Stimulated activated CD4-positive, alpha-beta T cell treated with anti-CD3 and anti-CD28 coated beads, TNF-alpha, amount 100 ng/mL, for 48 hours (primary cell): ENCODE measurements at places on chromosomes 7 and 10.
A peak's percentile ranks its signal among the peaks of the same experiment; 100 is the strongest.

- DNase-seq: no peak
Measured at GRCh38 chr10:70950037-70950436, 61.7 kb upstream of the PCBD1 start.

DNA sequence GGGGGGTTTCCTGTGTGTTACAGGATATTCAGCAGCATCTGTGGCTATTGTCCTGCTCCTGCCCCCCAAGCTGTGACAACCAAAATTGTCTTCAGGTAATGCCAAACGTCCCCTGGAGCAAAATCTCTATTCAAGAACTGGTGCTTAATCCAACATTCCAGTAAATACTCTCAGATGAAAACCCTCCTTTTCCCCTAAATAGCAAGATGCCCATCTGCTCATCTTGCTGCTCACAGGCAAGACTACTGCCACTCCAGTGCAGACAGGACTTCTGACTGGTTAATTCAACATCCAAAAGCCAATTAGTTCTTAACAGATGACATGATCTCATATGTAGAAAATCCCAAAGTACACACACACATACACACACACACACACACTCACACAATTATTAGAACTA, 20.5 kb upstream of the JAZF1 start:
- DNase-seq: no peak

- DNase-seq: no peak
Measured at GRCh38 chr10:635088-635861, 54.2 kb downstream of the DIP2C start.

DNA sequence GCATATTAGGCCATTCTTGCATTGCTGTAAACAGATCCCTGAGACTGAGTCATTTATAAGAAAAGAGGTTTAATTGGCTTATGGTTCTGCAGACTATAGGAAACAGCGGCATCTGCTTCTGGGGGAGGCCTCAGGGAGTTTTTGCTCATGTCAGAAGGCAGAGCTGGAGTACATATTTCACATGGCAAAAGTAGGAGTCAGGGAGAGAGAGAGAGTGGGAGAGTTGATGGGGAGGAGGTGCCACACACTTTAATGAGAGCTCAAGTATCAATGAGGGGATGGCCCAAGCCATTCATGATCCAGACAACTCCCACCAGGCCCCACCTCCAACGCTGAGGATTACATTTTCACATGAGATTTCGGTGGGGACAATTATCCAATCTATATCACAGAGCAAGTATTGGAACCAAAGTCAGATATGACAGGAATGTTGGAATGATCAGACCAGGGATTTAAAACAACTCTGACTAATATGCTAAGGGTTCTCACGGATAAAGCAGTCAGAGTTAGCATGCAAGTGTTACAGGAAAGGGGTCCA, 795.3 kb upstream of the CELF2 start:
- no peak for DNase-seq

GRCh38 chr10:99331207-99331803, 2.1 kb downstream of the CNNM1 start:
- DNase-seq: no peak

DNA sequence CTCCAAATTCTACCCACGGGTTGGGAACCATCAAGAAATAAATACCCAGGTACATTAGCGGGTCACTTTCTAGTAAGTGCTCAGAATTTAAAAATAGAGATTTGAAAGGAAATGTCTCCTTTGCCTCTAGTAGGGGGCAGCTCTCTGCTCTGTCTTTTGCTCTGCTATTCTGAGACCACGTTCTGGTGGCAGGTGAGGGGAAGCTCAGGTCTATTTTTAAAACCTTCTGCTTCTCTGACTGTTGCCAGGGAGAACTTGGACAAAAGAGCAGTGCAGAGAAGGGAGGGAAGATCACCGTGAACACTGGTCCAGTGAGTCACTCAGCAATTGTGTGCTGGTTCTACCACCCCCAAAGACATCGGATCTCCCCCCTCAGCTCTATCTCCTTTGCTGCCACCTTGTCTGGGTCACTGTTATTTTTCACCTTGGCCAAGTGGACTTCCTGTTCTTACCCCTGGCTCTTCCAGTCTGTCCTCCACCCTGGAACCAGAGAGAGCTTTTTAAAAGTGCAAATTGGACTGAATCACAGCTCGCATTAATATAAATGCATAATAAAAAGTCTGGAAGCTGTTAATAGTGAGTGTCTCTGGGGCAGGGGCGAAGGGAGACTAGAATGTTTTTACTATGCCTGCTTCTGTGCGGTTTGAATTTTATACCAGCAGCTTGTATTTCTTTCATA, 72.4 kb upstream of the LOXL4 start:
- no peak for DNase-seq

DNA sequence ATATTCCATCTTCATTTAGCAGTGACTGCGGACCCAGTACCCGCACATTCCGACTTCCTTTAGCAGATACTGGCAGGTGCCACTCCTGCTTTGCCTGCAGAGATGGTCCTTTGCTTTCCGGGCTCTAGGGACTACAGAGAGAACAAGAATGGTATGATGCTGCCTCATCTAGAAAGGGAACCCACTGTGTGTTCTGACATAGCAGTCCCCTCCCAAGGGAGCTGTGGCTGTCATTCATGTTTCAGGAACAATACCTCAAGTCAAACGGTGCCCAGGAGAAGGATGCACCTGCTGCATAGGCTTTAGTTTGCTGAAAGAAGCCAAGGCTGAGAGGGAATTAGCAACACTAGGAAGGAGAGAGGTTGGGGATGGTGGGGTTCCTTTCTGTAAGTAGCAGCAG, 15.9 kb upstream of the TMEM72 start:
- no peak for DNase-seq

DNA sequence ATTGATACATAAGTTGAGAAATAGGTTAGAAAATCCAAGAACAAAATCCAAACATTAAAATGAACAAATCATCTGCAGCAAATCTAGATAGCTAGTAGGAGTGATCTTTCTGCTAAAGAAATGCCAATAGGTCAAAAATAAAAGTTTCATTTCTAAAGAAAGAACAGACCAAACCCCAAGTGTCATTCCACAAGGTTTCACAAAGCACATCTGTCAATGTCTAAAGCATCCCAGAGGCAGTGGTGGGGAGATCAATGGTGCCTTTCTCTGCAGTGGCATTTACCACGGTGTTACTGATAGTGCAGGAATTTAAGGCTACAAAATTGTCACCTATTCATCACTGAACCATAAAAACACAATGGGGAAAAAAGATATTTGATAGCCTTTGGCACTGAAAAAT, 147.9 kb downstream of the PARD3 start:
- DNase-seq: no peak

- peak; percentile 63 for DNase-seq
Measured at GRCh38 chr7:44796034-44796503, 412 bp upstream of the PPIA start.

DNA sequence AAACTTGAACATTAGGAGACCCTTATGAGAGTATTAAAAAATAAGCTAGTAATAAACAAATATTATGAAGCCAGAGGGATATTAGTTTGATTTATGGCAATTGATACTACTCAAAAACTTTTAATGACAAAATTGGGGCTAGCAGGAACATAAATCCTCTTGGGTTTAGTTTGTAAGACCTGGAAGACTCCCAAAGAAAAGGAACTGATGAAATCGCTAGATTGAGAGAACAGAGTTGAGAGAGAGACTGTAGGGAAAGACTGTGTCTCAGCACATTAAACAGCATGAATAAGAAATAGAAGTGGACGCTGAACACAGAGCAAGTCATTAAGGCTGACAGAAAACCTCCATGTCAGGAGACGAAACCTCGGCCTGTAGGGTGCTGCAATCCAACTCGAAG, 56.4 kb downstream of the ICA1 start:
- no peak for DNase-seq

DNA sequence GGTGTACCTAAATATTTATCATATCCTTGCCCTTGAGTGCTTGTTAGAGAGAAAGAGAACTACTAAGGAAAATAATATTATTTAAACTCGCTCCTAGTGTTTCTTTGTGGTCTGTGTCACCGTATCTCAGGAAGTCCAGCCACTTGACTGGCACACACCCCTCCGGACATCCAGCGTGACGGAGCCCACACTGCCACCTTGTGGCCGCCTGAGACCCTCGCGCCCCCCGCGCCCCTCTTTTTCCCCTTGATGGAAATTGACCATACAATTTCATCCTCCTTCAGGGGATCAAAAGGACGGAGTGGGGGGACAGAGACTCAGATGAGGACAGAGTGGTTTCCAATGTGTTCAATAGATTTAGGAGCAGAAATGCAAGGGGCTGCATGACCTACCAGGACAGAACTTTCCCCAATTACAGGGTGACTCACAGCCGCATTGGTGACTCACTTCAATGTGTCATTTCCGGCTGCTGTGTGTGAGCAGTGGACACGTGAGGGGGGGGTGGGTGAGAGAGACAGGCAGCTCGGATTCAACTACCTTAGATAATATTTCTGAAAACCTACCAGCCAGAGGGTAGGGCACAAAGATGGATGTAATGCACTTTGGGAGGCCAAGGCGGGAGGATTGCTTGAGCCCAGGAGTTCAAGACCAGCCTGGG, 11.4 kb downstream of the SERPINE1 start:
- peak; percentile 86 for DNase-seq

DNA sequence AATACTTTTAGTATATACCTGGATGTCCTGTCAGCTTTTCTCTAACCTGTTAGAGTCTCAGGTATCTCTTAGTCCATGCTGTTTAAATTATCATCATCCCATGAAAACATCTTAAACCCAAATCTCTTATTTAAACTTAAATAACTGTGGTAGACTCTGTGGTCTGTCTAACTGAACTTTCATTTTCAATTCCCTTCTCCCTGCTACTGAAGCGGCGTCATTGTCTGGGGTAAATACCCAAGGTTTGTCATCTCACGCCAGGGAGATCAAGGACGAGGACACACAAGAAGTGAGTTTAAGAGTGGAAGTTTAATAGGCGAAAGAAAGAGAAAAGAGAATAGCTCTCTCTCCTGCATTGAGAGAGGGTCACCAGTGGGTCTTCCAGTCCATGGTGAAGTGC, 804.4 kb upstream of the CELF2 start:
- DNase-seq: no peak

GRCh38 chr7:76065016-76065612, 17.2 kb downstream of the MDH2 start:
- no peak for DNase-seq
